ENCODE measurements at places on chromosomes 12 and 14. TPM values are rescaled to one million over a fixed set of nuclear protein-coding genes. Genes with fewer than 3 reads are reported as not detected.

MAP3K9 gene
- 4.0 TPM for total RNA-seq

STAC3 gene
- 0.96 TPM for total RNA-seq

DNA sequence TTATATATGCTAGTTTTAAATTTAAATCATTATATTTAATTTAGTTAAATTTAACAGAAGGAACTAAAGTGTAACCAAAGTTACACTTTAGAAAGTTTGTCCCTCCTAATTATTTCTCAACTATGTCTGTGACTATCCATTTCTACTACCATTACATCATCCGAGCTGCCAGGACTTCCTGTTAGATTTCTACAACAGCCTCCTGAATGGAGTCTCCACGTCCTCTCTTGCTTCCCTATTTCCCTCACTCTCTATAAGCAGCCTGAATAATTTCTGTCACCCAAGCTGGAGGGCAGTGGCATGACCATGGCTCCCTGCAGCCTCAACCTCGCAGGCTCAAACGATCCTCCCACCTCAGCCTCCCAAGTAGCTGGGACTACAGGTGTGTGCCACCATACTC, 84.1 kb downstream of the TTC7B start:
- no peaks in the 10 kb centered on the region for H3K27me3 ChIP-seq
- H3K4me1 ChIP-seq, result no peaks in the 10 kb centered on the region
- H3K4me3 ChIP-seq, result no peak overlapping the region
- H3K36me3 ChIP-seq, result no peaks in the 10 kb centered on the region
- DNase-seq, result no peak
- no peak overlapping the region for H3K27ac ChIP-seq

- no peak overlapping the region for H3K27ac ChIP-seq
- H3K4me3 ChIP-seq, result no peak overlapping the region
- no peaks in the 10 kb centered on the region for H3K27me3 ChIP-seq
- no peaks in the 10 kb centered on the region for H3K36me3 ChIP-seq
- DNase-seq, result no peak
These were observed 96.2 kb downstream of the CPSF2 start for GRCh38 chr14:92217936-92218335.

DNA sequence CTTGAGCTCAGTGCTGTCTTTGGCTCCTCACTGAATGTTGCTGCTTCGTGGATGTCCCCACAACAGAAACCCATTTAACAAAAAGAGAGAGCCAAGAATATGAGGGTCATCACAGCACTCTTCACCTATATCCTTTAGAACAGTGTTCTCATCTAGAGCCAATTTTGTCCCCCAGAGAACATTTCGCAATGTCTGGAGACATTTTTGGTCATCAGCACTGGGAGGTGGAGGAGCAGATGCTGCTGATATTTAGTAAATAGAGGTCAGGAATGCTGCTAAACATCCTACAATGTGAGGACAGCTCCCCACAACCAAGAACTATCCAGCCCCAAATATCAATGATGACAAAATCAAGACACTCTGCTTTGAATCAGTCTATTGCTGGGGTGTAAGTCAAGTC, 92.5 kb downstream of the BBS10 start:
- H3K36me3 ChIP-seq, result no peaks in the 10 kb centered on the region
- no peak overlapping the region for H3K27ac ChIP-seq
- no peaks in the 10 kb centered on the region for H3K4me1 ChIP-seq

DNA sequence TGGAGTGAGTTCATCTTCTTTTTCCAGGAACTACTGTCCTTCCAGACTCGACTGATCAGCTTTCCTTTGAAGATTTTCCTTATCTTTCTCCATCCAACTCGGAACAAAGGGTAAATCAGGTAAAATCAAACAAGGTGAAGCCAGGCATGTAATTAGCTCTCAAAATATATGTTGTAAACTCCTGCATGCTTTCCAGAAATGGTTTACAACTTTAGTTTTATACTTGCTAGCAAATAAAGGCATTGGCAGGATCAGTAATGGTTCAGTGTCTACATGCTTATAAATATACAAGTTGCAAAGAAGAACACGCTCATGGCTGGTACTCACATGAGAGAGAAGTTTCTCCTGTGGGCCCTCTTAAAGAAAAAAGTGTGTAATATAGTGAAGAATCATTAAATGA, 102.5 kb downstream of the FSCB start:
- no peak overlapping the region for H3K4me3 ChIP-seq
- DNase-seq, result no peak
- H3K27me3 ChIP-seq, result no peaks in the 10 kb centered on the region
- H3K36me3 ChIP-seq, result no peaks in the 10 kb centered on the region
- H3K27ac ChIP-seq, result no peak overlapping the region

DNA sequence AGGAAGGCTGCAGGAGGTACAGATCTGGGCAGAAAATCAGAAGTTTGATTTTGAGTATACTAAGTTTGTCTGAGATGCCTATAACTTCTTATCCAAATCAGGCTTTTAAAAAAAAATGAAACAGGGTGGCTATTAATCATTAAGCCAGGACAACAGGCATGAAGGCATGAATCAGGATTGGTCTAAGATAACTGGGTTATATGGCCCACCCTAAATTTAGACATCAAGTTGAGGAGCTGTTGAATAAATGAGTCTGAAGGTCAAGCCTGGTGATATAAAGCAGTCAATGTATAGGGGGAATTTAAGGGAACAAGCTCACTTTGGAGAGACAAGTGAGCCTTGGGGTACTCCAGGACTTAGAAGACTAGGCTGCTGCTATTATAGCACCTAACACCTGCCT, 28.6 kb downstream of the NEK9 start:
- no peak for DNase-seq
- no peak overlapping the region for H3K4me3 ChIP-seq
- H3K27me3 ChIP-seq, result no peaks in the 10 kb centered on the region

- H3K27me3 ChIP-seq, result no peaks in the 10 kb centered on the region
- H3K36me3 ChIP-seq, result no peaks in the 10 kb centered on the region
- H3K4me3 ChIP-seq, result no peak overlapping the region
These were observed 168.7 kb upstream of the CNOT2 start for GRCh38 chr12:70074510-70074909.

- H3K36me3 ChIP-seq, result no peaks in the 10 kb centered on the region
- H3K4me3 ChIP-seq, result no peak overlapping the region
- DNase-seq, result no peak
- H3K4me1 ChIP-seq, result no peaks in the 10 kb centered on the region
These were observed 252.2 kb downstream of the ANO2 start for GRCh38 chr12:5692850-5693249.

DNA sequence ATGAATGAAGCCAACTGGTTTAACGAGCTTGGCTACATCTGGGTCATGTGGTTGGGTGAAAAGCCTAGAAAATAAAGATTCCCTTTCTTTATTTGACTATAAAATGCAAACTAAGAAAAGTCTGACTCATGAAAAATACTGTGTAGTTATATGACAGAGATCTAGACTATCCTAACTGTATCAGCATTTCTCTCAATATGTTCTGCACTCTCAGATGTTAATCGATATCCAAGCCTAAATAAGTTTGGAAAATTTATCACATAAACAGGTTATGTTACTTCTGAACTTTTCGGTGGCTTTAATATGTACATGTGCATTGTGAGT, 133.1 kb downstream of the DAAM1 start:
- H3K4me1 ChIP-seq, result no peaks in the 10 kb centered on the region
- no peak overlapping the region for H3K4me3 ChIP-seq
- H3K36me3 ChIP-seq, result peaks cover 3% of the 10 kb centered on the region
- no peaks in the 10 kb centered on the region for H3K27me3 ChIP-seq
- DNase-seq, result no peak

GRCh38 chr12:43290836-43291235, 261.2 kb downstream of the ADAMTS20 start:
- H3K36me3 ChIP-seq, result no peaks in the 10 kb centered on the region
- no peaks in the 10 kb centered on the region for H3K27me3 ChIP-seq
- no peak overlapping the region for H3K4me3 ChIP-seq
- H3K27ac ChIP-seq, result no peak overlapping the region
- H3K4me1 ChIP-seq, result no peaks in the 10 kb centered on the region
- no peak for DNase-seq

GRCh38 chr14:37824939-37825712, 229.7 kb downstream of the TTC6 start:
- H3K27me3 ChIP-seq, result no peaks in the 10 kb centered on the region
- no peaks in the 10 kb centered on the region for H3K4me1 ChIP-seq
- no peak overlapping the region for H3K27ac ChIP-seq
- H3K4me3 ChIP-seq, result no peak overlapping the region
- no peaks in the 10 kb centered on the region for H3K36me3 ChIP-seq

DNA sequence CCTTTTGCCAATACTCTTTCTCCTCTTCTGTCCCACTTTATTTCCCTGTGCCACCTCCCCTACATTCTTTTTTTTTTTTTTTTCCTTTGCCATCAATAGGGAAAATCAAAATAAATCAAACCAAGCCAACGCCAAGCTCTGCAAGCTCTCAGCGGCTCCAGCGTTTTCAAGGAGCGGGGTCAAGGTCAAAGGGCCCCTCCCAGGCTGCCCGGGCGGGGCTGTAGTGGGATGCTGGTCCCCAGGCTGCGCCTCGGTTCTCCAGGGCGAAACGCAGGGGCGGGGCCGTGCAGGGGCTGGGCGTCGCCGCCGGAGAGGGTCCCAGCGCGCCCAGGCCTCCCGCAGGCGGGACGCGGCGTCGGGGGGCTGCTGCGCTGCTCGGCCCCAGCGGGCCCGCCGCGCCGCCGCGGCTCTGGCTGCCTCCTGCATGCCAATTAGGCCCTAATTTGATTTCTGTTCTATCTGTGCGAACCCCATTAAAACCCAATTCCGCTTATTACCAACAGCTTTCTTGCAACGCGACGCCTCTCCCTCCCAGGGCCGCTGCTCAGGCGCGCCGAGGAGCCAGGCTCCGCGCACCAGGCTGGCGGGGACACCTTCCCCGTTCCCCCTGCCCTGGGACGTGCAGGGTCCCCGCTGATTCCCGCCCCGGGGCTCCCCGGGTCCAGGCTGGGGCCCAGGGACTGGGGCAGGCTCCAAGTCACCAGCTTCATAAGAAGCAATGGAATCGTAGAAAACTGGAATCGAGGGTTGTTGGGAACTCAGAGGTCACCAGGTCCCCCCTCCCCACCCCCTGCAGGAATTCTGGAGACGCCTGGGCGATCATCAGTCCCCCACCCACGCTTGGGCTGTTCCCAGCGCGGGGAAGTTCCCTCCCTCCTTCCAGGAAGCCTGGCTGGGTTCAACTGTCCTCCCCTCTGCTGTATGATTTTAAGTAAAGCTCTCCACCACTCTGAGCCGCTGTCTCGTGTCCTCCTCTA, 50.7 kb upstream of the MAP1LC3B2 start:
- no peak for DNase-seq
- no peaks in the 10 kb centered on the region for H3K27me3 ChIP-seq
- H3K4me3 ChIP-seq, result no peak overlapping the region
- no peak overlapping the region for H3K27ac ChIP-seq
- no peaks in the 10 kb centered on the region for H3K36me3 ChIP-seq

GRCh38 chr14:84086714-84087113, 1443.2 kb upstream of the FLRT2 start:
- H3K4me1 ChIP-seq, result no peaks in the 10 kb centered on the region
- DNase-seq, result no peak
- H3K36me3 ChIP-seq, result no peaks in the 10 kb centered on the region
- H3K27ac ChIP-seq, result no peak overlapping the region

DNA sequence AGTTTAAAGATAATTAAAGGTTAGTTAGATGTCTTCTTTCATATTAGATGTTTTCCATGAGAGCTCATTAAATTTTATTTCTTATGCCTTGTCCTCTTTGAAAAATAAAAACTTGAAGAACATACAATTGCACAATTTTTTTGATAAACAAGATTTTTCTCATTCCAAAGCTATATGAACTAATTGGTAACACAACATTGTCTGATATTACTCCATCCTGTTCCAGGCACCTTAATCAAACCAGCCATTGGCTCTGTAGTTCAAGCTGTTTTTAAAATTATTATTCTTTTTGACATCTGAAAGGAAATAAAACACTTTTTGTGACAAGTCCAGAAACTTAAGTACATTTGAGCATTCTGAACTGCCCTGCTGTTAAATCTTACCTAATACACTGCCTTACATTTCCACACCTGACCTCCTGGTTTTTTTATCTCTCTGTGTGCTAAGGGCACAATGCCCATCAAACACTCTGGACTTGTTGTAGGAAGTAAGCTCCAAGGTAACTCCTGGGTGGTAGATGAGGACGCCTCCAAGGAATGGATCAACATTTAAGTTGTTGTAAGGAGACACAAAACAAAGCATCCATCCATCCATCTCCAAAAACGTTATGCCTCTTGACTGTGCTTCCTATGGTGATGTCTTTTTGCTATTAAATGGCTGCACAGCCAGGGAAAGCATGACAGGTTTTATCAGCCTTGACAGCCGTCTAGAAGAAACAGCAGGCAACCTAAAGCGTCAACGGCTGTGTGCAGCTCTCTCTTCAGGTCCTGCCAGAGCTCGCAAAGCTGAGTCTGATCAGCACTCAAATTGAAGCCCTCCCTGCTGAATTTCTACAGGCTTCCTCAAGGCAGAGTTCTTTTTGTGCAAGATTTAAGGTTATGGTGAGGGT, 449.9 kb upstream of the FLRT2 start:
- H3K36me3 ChIP-seq, result no peaks in the 10 kb centered on the region
- H3K4me3 ChIP-seq, result no peak overlapping the region
- no peak overlapping the region for H3K27ac ChIP-seq
- H3K4me1 ChIP-seq, result no peaks in the 10 kb centered on the region
- H3K27me3 ChIP-seq, result no peaks in the 10 kb centered on the region

DNA sequence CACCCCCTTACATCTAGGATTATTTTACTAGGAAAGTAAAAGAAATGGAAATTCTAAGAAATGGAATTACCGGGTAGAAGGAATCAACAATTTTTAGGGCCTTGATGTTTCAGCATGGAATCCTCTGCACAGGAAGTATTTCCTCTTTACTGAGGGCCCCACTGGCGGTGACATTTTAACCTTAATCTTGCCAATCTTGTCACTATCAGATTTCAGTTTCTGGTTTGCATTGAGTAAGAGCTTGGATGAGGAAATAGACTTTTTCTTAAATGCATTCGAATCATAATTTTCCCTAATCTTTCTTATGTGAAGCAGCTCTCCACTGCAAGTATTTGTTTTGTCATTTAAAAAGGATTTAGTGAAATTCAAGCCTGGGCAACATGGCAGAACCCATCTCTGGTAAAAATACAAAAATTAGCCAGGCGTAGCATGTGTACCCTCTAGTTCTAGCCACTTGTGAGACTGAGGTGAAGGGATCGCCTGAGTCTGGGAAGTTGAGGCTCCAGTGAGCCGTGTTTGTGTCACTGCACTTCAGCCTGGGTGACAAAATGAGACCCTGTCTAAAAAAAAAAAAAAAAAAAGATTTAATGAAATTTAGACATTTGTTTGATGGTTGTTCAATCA, 40.7 kb downstream of the TPCN1 start:
- no peaks in the 10 kb centered on the region for H3K27me3 ChIP-seq
- peak overlapping the region; percentile 36 for H3K4me3 ChIP-seq
- H3K27ac ChIP-seq, result no peak overlapping the region
- H3K36me3 ChIP-seq, result peaks cover 6% of the 10 kb centered on the region

NAV3 gene
- not detected for total RNA-seq

DCAF4 gene
- total RNA-seq, result 26.8 TPM

SERPINA5 gene
- not detected for total RNA-seq

FAM90A1 gene
- not detected for total RNA-seq

- no peak overlapping the region for H3K27ac ChIP-seq
- H3K36me3 ChIP-seq, result no peaks in the 10 kb centered on the region
- no peak overlapping the region for H3K4me3 ChIP-seq
- no peaks in the 10 kb centered on the region for H3K4me1 ChIP-seq
- H3K27me3 ChIP-seq, result no peaks in the 10 kb centered on the region
These were observed 19.3 kb downstream of the PLEKHA5 start for GRCh38 chr12:19148860-19149259.

Measured in CD8-positive, alpha-beta memory T cell (primary cell).